ENCODE measurements at places on chromosomes 12 and 14.
A peak's percentile ranks its signal among the peaks of the same experiment; 100 is the strongest.

- DNase-seq: no peak
Observed at GRCh38 chr12:130347588-130347987, 9.9 kb downstream of the PIWIL1 start.

GRCh38 chr14:24316597-24316950 lies 5.3 kb downstream of the LTB4R start:
- DNase-seq: no peak

DNA sequence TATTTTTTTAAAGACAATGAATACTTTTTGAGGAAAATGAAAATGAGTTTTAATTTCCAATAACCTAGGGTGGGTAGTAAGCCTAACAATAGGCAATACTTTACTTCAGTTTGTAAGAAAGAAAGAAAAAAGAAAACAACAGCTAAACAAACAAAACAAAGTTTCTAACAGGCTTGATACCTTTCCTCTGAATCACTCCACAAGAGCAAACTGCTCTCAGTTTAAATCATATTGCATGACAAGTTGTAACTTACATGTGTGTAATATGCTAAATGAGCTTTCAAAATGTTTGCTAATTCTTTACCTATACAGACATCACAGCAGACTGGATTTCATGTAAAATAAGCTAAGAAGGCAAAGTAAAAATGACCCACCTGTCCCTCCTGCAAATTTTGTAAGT lies 6.7 kb upstream of the LMO3 start:
- DNase-seq: no peak

DNA sequence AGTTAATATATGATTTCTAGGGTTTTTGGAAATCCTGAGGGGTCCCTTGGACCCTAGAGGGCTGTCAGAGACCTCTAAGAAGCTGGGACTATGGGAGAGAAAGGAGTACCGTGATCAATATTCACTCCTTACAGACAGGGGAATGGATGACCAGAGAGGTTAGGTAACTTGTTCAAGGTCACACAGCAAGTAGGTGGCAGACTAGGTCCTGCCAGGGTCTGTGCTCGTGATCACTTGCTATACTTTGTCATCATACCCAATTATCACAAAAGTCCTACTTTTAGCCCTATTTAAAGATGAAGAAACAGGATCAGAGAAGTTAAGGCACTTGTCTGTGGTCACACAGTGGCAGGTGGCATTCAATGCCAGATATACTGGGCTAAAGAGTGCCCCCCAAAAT lies 42.9 kb downstream of the WSCD2 start:
- DNase-seq: no peak

DNA sequence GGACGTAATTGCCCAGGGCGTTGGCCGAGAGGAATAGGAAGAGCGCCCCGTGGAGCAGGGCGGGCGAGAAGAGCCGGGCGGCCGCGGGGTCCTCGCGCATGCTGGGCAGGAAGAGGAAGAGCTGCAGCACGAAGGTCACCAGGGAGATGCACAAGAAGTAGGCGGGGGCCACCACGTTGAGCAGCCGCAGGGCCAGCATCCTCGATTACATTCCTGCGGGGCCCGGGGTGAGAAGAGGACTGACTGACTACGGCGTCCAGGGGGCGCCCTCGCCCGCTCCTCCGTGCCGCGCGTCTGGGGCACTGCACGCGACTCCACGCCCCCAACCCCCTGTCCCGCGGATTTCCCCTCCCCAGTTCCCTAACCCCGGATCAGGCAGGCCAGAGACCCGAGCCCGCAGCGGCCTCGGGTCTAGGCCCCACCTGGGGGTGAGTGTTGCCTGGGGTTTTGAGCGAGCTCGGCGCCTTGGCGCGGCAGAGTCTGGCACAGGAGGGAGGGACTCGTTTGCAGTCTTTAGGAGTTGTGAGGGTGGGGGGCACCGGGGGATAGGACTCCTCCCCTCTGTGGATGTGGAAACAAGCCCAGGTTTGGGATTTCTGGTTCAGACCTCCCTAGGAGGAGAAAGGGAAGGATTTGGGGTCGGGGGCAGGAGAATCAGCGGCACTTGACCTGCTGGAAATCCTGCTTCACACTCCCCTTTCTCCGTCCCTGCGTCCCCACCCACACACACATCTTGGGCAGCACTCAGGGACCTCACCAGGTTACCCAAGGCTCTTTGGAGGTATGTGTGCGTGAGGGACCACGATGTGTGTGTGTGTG lies 1.8 kb downstream of the ZDHHC22 start:
- DNase-seq: peak; percentile 29

DNA sequence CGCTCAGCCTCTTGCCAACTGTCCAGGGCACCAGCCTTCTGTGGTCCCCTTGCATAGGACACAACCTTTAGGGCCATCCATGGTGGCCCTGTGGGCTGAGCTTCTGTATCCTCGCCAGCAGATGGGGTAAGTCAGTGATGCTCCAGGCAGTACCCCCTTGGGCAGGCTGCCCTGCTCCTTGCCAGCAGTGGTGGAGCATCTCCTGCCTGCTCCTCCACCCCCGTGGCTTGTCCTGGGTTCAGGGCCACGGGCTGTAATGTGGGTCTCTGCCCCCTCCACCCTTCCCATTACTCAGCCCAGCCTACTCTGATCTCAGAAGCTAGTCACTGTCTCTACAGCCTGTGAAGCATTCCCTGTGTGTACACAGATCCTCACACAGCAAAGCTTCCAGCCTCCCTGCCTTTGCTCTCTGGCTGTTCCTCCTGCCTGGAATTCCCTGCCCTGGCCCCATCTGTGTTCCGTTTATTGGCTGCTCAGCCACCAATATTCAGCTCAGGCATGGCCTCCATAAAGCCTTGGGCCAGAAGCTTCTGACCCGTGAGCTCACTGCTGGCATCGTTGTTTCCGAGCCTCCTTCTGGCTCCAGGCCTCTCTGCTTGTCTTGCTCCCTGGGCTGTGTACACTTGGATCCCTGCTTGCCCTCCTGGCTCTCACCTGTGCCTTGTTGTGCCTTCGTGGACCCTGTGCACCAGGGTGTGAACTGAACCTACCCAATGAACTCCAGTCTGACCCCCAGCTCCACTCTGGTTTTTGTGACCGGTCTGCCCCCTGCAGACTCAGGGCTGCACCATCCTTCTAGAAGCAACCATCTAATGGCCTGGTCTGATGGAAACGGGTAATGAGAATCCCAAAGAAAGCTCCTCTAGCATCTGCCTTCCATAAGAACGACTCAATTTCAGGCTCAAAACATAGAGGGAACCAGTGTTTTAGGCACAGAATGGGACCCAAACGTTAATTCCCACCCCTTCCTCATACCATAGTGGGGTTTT lies 177.0 kb upstream of the PRMT8 start:
- DNase-seq: no peak

- no peak for DNase-seq
Observed at GRCh38 chr14:90883782-90884181, 67.6 kb upstream of the TTC7B start.

GRCh38 chr12:3755898-3756297 lies 3.0 kb upstream of the CRACR2A start:
- no peak for DNase-seq

GRCh38 chr12:38144601-38145436 lies 171.8 kb upstream of the ALG10B start:
- no peak for DNase-seq

DNA sequence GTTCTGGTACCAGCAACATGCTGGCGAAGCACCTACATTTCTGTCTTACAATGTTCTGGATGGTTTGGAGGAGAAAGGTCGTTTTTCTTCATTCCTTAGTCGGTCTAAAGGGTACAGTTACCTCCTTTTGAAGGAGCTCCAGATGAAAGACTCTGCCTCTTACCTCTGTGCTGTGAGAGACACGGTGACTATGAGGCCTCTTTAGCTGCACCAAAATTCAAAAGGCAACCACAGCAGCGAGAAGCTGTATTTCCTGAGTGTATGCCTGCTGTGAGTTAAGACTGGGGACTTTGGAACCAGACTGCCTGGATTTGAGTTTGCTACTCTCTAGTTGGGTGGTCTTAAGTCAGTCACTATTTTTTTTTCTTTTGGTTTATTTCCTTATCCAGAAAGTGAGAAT lies 8.7 kb upstream of the OR10G2 start:
- DNase-seq: no peak

- DNase-seq: no peak
Observed at GRCh38 chr14:62532181-62532580, 513.1 kb downstream of the KCNH5 start.

DNA sequence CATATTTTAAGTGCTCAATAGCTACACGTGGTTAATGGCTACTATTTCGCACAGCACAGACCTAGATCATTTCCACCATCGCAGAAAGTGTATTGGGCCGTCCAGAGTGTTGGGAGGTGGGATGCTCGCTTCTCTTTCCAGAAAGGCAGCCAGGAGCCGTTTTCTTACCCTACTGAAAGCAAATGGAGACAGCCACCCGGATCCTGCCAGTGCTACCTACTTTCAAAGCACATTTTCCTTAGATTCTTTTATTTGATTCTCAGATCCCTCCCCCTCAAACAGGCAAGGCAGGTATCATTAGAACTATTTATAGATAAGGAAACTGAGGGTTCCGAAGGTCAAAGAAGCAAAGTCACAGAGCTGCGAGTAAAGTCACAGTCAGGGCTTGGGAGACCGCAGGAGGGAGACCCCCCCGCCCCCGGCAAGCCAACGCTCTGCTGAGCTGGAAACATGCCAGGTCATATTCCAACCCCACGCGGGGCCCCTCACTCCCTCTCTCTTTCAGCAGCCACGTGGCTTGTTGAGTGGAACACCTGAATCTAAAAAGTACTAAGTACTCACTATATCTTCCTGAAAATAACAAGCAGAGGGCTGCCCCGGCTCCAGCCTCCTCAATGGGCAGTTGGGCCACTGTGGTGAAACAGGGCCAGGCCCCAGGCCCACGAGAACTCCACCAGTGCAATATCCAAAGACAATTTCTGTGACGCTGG lies 36.2 kb downstream of the PRIMA1 start:
- DNase-seq: no peak
